AG04449 (cell line): ENCODE measurements at places on chromosomes 11 and 22.

- DNase-seq, result no peak
These were observed 81.4 kb downstream of the PPP6R3 start for GRCh38 chr11:68541991-68542390.

- no peak for DNase-seq
These were observed 167.1 kb upstream of the TTC12 start for GRCh38 chr11:113147249-113147648.

DNA sequence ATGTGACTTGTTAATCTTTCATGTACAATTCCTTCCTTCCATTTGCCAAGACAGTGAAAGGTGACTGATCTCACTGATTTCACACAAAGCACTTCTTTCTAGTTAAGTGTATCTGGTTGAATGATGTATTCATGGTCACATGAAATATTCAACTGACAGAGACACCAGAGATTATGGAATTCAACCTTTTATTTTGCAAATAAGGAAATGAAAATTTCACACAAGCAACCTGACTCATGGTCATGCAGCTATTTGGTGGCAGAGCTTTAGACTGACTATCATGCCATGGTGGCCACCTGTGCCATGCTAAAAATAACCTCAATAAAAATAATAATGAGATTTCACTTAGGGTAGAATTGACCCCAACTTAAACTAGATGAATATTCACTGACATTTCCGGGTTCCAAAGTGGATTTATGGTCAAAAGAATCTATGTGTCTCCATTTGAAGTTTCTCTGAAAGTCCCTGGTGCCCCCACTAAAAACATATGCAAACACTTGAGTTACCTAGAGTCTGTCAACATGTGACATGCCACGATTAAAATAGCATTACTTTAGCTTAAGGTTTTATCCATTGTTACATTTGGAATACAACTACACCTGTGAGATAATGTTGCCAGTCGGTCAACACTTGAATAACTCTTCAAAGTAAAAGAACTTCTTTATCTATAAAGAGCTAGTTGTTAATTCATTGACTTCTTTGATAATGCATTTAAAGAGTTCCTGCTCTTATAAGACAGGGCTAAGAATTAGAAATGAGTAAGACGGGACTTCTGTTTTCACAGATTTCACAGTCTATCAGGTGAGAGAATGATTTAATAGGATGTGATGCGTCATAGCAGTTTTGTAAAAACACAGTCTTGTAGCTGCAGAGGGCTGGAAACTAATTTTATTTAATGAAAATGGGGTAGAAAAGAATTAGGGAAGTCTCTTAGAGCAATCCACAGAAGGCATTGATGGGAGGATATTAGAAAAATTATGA lies 94.6 kb upstream of the OR9G4 start:
- no peak for DNase-seq

DNA sequence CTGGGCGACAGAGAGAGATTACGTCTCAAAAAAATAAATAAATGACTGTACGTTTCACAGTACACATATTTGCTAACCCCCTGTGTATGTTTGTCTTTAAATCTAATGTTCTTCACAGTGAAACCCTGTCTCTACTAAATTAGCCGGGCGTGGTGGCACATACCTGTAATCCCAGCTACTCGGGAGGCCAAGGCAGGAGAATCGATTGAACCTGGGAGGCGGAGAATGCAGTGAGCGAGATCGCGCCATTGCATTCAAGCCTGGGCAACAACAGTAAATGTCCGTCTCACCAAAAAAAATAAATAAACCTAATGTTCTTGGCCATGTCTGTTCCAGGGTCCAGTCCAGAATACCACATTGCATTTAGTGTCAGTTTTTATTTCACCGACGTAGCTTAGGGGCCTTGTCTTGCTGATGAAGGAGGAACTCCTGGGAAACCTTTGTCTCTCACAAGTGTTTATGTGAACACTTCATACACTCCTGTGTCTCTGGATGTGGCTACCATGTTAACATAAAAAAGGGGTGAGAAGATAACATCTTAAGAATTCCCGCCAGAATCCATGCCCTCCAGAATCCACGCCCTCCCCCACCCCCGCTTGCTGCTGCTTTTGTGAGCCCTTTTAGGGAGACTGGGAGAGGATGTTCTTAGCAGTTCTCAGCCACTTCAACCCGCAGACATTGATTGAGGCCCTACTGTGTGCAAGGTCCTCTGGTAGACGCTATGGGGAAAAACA lies 5.0 kb upstream of the SERHL2 start:
- no peak for DNase-seq

DNA sequence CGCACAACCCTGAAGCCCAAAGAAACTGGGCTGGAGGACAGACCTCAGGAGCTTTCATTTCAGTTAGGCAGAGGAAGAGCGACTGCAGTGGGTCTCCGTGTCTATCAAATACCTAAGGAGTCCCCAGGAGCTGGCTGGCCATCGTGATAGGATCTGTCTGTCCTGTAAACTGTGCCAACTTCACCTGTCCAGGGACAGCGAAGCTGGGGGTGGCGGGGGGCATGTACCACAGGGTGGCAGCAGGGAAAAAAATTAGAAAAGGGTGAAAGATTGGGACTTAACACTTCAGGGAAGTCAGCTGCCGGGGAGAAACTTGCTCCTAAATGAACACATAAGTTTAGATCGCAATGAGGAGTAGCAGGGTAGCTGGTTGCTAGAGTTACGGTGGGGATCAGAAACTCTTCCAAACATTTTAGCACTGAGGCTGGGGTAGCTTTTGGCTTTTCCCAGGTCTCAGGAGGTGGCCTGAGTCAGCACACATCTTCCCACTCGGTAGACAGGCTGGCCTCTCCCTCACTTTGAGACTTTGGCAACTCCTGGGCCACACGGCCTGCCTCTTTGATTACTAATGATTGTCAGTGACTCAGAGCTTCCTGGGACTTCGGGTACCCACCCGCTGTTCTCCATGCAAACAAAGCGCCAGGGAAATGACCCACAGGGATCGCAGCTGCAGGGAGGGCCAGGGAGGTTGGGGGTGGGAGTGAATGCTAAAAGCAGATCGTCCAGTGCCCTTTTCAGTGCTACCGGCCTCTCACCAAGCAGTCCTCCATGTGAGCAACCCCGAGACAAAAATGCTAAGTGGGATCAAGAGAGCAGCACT lies 2.9 kb upstream of the MTFP1 start:
- peak; percentile 76 for DNase-seq

DNA sequence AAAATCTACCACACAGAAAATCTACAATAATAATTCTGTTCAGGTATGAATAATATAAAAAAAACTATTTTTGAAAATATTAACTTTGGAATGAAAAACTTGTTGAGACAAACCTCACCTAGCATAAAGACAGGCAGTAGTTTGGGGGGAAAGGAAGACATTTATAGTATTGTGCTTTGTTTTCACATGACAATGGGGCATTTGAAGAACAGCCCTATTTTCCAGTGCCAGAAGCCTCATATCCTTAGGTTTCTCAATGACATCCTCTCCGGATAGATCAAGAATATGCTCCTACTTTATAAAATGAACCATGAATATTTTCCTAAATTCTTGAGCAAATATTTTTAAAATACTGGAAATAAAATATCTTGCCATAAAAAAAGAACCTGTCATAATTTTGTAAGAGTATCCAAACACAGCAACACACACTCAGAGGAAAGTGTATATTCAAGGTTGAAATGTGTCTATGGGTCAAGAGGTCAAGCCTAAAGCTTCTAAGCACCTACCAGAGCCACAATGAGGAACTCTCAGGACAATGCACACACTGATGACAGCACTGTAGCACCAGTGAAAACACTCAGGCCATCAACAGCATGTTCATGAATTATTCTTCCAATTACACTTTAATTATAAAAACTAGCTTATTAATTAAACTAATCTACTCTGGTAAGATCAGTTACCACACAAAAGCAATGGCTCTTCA lies 68.7 kb downstream of the MRTFA start:
- DNase-seq, result no peak

DNA sequence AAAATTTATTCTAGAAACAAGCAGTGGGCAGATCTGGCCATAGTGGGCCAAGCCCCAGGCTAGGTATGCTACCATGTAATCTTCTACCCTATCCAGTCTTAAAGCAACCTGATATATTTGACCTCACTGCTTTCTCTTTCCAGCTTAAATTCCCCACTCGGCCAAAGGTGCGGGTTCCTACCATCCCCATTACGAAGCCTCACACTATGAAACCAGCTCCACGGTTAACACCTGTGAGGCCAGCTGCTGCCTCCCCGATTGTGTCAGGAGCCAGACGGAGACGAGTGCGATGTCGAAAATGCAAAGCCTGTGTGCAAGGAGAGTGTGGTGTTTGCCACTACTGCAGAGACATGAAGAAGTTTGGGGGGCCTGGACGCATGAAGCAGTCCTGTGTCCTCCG lies 21.2 kb upstream of the GRK2 start:
- no peak for DNase-seq

GRCh38 chr11:46381819-46382645 lies 563 bp downstream of the MDK start:
- DNase-seq, result no peak

DNA sequence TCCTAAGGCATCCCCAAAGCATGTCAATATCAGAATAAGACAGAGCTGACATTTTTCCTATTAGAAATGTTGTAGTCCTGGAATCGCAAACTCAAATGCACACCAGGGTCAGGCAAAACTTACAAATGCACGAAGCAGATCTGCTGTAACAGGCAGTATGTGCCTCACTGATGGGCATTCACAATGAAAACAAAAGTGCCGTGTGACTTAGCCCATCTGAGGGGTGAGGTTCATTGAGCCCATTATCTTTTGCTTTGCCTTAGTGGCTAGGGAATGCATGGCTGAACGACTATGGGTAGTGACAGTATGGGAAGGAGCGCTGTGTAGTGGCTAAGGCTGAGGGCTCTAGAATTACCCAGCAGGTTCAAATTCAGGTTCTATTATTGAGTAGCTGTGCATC lies 43.1 kb upstream of the RASSF10 start:
- DNase-seq, result no peak

DNA sequence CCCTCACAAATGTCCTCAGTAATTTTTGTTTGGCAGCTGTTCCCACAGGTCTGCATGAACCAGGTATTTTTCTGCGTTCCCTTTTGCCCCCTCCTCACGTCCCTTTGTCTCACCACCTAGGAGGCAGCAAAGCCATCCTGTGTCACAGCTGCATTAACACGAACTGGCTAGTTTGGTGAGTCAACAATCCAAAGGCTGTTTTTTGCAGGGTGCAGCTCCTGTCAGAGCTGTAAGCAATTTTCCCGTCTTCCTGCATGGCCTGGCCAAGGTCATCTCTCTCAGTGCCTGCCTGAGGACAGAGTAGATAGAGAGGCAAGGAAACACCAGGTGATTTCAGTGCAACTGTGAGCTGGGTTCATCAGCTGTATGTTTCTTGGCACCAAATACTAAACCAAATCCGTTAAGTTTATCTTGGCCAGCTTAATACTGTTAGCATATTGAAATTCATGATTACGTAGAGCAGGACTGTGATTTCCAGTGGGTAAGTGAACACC lies 20.6 kb upstream of the VSIG10L2 start:
- DNase-seq, result no peak

GRCh38 chr11:44916801-44917385 lies 33.8 kb downstream of the TP53I11 start:
- no peak for DNase-seq

DNA sequence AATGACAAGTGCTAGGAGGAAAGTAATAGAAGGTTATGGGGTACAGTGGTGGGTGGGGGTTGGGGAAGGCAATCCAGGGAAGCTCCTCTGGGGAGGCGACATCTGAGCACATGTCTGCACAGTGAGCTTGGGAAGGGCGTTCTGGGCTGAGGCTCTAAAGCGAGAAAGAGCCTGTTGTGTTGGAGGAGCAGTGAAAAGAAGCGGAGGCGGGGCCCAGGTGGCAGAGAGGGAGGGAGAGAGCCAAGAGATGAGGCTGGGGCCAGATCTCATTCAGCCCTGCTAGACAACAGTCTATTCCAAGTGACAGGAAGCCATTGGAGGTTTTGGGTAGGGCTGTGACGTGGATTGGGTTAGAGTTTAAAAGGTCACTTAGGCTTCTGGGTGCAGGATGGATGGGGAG lies 55.3 kb upstream of the PARVG start:
- DNase-seq, result no peak

DNA sequence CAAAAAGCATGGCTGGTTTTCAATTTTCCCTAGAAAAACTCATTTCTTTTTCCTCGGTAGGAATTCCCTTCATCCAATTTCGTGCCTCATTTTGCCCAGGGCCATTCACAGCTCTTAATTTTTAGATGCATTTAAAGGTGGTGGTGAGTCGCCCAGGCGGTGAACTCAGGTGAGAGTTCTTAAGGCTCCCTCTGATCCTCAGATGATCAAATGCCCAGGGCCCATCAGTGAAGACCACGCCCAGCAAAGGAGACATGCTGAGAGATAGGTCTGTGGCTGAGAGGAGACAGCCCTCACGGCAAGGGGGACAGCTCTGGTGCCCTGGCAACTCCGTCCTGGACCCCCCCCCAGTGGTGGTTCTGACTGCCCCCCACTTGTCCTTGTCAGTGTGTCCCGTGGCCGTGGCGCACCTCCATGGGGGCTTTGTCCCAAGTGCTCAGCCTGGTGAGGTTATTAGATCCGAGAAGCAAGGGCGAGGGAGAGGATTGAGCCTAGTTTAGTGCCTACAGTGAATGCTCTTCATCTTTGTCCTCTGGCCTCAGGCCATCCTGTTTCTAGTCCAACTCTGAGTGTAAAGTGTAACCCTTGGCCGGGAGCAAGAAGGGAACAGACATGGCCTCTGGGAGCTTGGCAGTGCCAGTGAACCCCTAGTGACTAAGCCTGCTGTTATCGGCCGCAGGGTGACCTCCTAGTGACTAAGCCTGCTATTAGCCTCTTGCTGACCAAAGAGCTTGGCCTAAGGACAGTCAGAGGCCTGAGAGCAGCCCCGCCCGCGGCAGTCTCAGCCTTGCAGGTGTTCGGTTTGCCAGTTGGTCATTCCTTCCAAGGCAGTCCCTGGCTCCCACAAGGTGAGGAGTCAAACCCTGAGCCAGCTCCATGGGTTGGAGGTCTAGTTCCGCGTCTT lies 83.5 kb downstream of the CTTN start:
- no peak for DNase-seq

GRCh38 chr11:68076371-68077042 lies 37.7 kb downstream of the TCIRG1 start:
- DNase-seq, result no peak

GRCh38 chr11:93921695-93922468 lies 71.5 kb upstream of the VSTM5 start:
- no peak for DNase-seq

- no peak for DNase-seq
These were observed 117.2 kb upstream of the BMAL1 start for GRCh38 chr11:13160346-13160745.

- no peak for DNase-seq
These were observed 13.9 kb upstream of the MAML2 start for GRCh38 chr11:96356848-96357247.

DNA sequence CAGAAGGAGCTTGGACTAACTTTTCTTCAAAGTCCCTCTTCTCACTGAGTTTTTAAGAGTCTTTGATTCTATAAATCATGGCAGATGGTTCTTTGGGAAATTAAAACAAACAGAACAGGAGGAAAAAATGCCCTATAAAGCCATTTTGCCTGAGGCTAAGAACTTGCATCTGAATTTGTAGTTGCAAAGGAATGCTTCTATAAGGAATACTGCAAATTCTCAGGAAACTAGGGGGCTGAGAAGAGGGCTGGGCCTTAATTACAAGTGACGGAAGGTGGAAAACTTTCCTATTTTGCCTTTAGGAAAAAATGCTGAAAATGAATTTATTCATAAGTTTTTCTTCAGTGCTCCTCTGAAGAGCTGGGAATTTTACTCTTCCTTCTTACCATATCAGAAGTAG lies 90.0 kb upstream of the NARS2 start:
- DNase-seq, result no peak

- DNase-seq, result no peak
These were observed 5.5 kb downstream of the DCUN1D5 start for GRCh38 chr11:103086461-103086860.

GRCh38 chr11:14973621-14974514 lies 1.7 kb upstream of the CALCA start:
- DNase-seq, result no peak
